Activated T-helper 2 cell treated with anti-CD3 and anti-CD28 coated beads, Interferon-gamma antibody, Interleukin-2, Interleukin-4, amounts not matched to agents 10 μg/mL and 5 μg/mL and 100 μg/mL, durations not matched to agents 14 hours and 24 hours and 36 hours (primary cell): ENCODE measurements at places on chromosomes 4 and X.

DNA sequence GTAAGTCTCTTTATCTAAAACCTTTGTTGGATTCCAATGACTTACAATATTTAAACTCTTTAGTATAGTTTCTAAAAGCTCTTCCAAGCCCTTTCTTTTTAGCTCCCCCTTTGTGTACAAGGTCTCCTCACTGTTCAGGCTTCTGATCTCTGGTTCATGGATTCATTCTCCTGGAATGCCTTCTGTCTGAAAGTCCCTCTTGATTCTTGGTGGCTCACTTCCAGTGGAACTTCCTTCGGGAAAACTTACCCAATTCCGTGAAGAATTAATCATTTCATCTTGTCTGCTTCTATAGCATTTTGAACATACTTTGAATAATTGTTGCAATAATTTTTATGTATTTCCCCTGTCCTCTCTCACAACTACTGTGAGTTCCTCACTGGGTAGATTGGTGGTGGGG, 3.6 kb downstream of the ARHGAP24 start:
- peaks cover 29% of the 10 kb centered on the region for H3K27me3 ChIP-seq
- DNase-seq, result no peak
- H3K36me3 ChIP-seq, result no peaks in the 10 kb centered on the region

- peak within 1 kb of the TSS; percentile 83 for H3K27ac ChIP-seq
- H3K27me3 ChIP-seq, result no peaks in the 10 kb centered on the region
- peak; percentile 48 for DNase-seq
- peak within 1 kb of the TSS; percentile 85 for H3K4me3 ChIP-seq
- H3K4me1 ChIP-seq, result peaks cover 26% of the 10 kb centered on the region
- peaks cover 43% of the 10 kb centered on the region for H3K36me3 ChIP-seq
Observed at GRCh38 chrX:1336331-1336943, at the start of gene IL3RA. IL3RA (plus strand) TSS chrX:1336785; CDS start chrX:1341766, 4,981 bp downstream.

- H3K36me3 ChIP-seq, result no peaks in the 10 kb centered on the region
- no peaks in the 10 kb centered on the region for H3K27me3 ChIP-seq
Observed at GRCh38 chr4:186781032-186781917, 57.6 kb upstream of the FAT1 start.

- H3K4me1 ChIP-seq, result peaks cover 59% of the 10 kb centered on the region
- H3K27me3 ChIP-seq, result peaks cover 8% of the 10 kb centered on the region
- H3K36me3 ChIP-seq, result no peaks in the 10 kb centered on the region
- peak; percentile 36 for DNase-seq
- peak overlapping the region; percentile 69 for H3K27ac ChIP-seq
Observed at GRCh38 chr4:77196866-77197265, 39.9 kb downstream of the CCNG2 start.

- no peak for DNase-seq
- no peaks in the 10 kb centered on the region for H3K4me1 ChIP-seq
- no peaks in the 10 kb centered on the region for H3K36me3 ChIP-seq
- no peak overlapping the region for H3K27ac ChIP-seq
- no peak overlapping the region for H3K4me3 ChIP-seq
Observed at GRCh38 chr4:12966726-12967125, 517.4 kb downstream of the RAB28 start.

DNA sequence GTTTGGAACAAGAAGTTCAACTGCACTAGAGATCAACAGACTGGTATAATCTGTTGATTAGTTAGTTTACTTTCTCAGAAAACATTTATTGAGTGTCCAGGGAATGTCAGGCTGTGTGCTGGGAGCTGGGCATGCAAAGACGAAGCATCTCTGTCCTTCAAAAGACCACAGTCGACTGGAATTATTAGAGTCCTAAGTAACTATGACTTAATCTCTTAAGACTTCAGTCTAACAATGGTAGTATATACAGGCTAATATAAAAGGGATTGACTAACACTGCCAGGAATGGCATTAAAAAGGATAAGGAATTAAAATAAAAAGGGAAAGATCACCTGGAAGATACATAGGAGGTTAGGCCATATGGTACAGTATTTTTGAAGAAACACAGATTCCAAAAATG, 128.7 kb downstream of the WDFY3 start:
- H3K27ac ChIP-seq, result no peak overlapping the region
- no peak for DNase-seq
- H3K27me3 ChIP-seq, result no peaks in the 10 kb centered on the region
- no peak overlapping the region for H3K4me3 ChIP-seq
- H3K4me1 ChIP-seq, result no peaks in the 10 kb centered on the region
- H3K36me3 ChIP-seq, result no peaks in the 10 kb centered on the region

DNA sequence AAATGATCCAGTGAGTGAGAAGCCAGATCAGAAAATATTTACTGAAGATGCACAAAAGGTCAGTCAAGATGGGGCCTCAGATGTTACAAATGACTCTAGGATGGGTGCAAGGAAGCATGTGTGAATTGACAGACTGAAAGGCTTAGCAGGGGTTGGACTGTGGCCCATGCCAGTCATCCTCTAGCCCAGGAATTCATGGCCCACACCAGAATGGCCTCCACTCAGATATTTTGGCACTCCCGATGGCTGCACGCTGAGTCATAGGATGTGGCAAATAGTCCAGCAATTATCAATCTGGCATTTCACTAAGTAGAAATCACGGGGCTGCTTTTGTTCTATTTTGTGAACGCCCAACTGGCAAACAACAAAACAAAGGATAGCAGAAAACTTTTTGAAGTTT, 406.5 kb downstream of the IQCM start:
- H3K27ac ChIP-seq, result no peak overlapping the region
- no peak for DNase-seq
- no peak overlapping the region for H3K4me3 ChIP-seq
- H3K4me1 ChIP-seq, result no peaks in the 10 kb centered on the region
- H3K27me3 ChIP-seq, result no peaks in the 10 kb centered on the region

DNA sequence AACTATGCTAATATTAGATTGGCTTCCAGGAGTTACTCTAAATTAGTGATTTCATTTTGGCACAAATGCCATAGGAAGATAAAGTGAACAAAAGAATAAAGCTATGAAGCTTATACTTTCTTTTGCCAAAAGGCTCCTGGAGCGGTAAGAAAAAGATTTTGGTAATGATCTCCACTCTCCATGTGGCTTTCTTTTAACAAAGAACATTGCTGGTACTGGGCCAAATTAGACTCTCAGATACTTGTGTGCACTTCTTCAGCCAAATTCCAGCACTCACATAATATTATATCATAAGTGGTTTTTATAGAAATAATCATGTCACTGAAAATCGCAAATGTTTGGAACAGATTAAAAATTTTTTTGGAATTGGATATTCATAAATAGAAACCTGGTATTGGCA, 142.4 kb upstream of the FGF13 start:
- H3K4me3 ChIP-seq, result no peak overlapping the region
- no peak overlapping the region for H3K27ac ChIP-seq
- no peak for DNase-seq

DNA sequence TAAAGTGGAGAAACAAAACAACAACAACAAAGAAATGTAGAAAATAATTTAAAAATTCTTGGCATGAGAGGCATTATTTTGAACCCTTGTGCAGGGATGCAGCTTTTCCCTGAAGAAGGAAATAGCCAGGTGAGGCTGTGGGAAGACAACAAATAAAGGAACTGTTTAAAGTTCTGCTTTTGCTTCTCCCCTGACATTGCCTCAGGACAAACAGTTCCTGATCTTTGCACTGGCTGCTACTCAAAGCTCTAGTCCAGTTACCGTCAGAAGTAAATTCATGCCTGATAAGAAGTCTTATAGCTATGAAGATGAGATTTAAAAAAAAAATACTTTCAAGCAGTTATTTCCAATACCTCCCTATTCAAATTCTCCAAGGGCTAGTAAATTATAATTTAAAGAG, 233.8 kb downstream of the IL15 start:
- H3K36me3 ChIP-seq, result no peaks in the 10 kb centered on the region
- no peak overlapping the region for H3K27ac ChIP-seq

DNA sequence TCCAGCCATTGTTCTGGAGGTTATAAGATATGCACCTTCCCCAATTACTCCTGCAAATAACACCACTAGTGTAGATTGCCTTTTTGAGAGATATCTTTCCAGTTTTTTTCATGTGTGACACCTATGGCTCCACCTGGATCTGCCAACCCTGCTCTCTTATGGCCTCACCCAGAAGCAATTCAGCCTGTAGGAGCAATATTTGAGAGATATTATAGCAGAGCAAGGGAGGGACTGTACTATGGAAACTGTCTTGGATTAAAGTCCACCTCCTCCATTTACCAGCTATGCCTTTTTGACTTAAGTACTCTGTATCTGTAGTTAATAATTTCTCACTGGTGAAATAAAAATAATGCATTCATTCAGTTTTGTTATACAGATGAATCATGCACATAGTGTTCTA, 803.5 kb downstream of the NLGN4X start:
- no peak overlapping the region for H3K4me3 ChIP-seq
- no peaks in the 10 kb centered on the region for H3K4me1 ChIP-seq
- no peaks in the 10 kb centered on the region for H3K36me3 ChIP-seq
- DNase-seq, result no peak

DNA sequence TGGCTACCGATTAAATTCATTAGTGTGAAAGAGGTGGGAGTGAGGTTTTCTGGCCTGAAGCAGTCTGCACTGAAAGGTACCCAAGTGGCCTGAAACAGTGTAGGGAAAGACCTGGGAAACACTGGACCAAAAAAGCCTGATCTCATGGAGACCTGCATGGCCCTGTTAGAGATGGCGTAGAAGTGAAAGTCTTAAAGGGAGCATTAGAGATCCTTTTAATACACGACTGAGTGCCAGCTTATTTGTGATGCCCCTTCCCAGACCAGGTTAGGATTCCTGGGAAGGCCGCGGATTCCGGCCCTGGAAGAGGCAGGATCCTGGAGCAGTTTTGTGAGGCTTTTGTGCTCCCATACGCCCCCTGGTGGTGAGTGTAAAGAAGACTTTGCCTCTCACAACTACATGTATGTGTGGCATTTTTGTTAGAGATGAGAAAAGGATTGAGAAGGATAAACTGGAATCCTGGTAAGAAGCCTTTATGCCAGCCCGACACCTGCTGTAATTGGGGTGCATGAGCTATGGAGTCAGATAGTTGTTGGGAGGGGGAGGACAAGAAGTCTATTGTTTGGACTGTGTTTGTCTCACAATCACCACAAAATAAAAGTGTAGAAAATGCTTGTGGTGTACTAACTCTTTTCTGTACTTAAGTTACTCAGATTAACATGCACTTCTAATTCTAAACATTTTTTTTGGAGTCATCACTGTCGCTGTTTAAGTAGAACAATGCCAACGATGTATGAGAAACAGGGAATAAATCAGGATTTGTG, 54.0 kb downstream of the JADE1 start:
- peak overlapping the region; percentile 67 for H3K27ac ChIP-seq
- H3K36me3 ChIP-seq, result peaks cover 78% of the 10 kb centered on the region
- H3K27me3 ChIP-seq, result no peaks in the 10 kb centered on the region
- no peak overlapping the region for H3K4me3 ChIP-seq
- H3K4me1 ChIP-seq, result peaks cover 46% of the 10 kb centered on the region

GRCh38 chr4:6071959-6072720, 53.9 kb upstream of the C4orf50 start:
- no peak for DNase-seq
- H3K4me1 ChIP-seq, result no peaks in the 10 kb centered on the region
- no peak overlapping the region for H3K4me3 ChIP-seq
- H3K27ac ChIP-seq, result no peak overlapping the region

DNA sequence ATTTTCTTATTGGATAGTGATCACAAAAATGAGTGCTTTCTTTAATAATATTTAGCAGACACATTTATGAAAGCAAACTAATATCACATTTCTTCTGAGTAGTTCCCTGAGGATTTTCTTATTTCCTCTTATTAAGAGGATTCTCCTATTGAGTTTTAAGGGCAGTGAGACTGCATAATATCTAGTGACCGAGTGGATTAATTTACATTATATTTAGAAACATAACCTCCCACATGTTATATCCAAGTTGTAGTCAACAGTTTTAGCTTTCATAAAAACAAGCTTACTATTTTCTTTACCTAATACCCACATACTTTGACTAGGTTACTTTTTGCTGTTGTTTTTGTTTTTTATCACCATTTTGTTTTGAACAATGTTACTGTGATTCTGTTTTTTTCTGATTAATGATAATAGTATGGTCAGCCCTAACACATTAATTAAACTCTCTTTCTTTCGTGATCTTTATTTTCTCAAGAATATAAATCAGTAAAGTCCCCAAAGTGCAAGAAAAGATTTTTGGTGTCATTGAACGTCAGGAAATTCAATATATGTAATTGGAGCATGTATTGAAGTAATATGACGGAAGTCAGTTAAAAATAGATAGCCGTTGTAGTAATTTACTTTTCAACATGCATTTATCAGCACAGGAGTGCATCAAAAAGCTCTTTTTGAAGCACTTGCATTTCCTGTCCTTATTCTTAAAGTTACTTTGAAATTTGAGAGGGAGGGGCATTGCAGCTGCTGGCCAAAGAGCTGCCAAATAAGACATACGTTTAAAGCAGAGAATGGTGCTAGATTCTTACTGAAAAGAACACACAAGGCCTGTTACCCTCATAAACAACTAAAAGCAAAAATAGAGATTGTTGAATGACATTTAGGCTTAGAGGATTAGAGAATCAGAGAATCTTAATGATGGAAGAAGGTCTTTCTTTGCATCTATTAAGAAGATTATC, 25.2 kb downstream of the DDIT4L start:
- no peak for DNase-seq
- peaks cover 37% of the 10 kb centered on the region for H3K4me1 ChIP-seq
- no peaks in the 10 kb centered on the region for H3K27me3 ChIP-seq
- no peak overlapping the region for H3K27ac ChIP-seq
- peaks cover 34% of the 10 kb centered on the region for H3K36me3 ChIP-seq
- H3K4me3 ChIP-seq, result no peak overlapping the region

- no peak overlapping the region for H3K27ac ChIP-seq
- no peaks in the 10 kb centered on the region for H3K4me1 ChIP-seq
- H3K36me3 ChIP-seq, result no peaks in the 10 kb centered on the region
- no peak for DNase-seq
Observed at GRCh38 chr4:52904421-52904820, 42.3 kb downstream of the RASL11B start.

- no peak overlapping the region for H3K27ac ChIP-seq
- DNase-seq, result no peak
- H3K4me1 ChIP-seq, result no peaks in the 10 kb centered on the region
Observed at GRCh38 chr4:181278941-181279340, 964.3 kb upstream of the TENM3 start.

- peak overlapping the region; percentile 67 for H3K27ac ChIP-seq
- H3K27me3 ChIP-seq, result peaks cover 2% of the 10 kb centered on the region
- H3K36me3 ChIP-seq, result peaks cover 5% of the 10 kb centered on the region
- H3K4me3 ChIP-seq, result no peak overlapping the region
- H3K4me1 ChIP-seq, result peaks cover 25% of the 10 kb centered on the region
- peak; percentile 59 for DNase-seq
Observed at GRCh38 chr4:26028793-26029567, 115.0 kb downstream of the SMIM20 start.

GRCh38 chr4:48100256-48100655, 33.8 kb downstream of the TXK start:
- no peak overlapping the region for H3K4me3 ChIP-seq
- peaks cover 11% of the 10 kb centered on the region for H3K4me1 ChIP-seq
- no peak for DNase-seq
- no peaks in the 10 kb centered on the region for H3K36me3 ChIP-seq
- H3K27ac ChIP-seq, result no peak overlapping the region
